ENCODE measurements at places on chromosomes 7 and 10. TPM values are rescaled to one million over a fixed set of nuclear protein-coding genes. Genes with fewer than 3 reads are reported as not detected.

The MYH16 gene
- 0.37 TPM for total RNA-seq

GRCh38 chr10:130929422-130930325, 381.8 kb downstream of the TCERG1L start:
- H3K4me3 ChIP-seq, result no peak overlapping the region
- no peaks in the 10 kb centered on the region for H3K27me3 ChIP-seq
- H3K27ac ChIP-seq, result no peak overlapping the region
- no peaks in the 10 kb centered on the region for H3K4me1 ChIP-seq
- no peaks in the 10 kb centered on the region for H3K36me3 ChIP-seq

The EPO gene
- not detected for total RNA-seq

GRCh38 chr7:107495516-107495915, 25.7 kb downstream of the GPR22 start:
- H3K27ac ChIP-seq, result no peak overlapping the region
- H3K36me3 ChIP-seq, result no peaks in the 10 kb centered on the region
- no peaks in the 10 kb centered on the region for H3K4me1 ChIP-seq
- H3K27me3 ChIP-seq, result no peaks in the 10 kb centered on the region

DNA sequence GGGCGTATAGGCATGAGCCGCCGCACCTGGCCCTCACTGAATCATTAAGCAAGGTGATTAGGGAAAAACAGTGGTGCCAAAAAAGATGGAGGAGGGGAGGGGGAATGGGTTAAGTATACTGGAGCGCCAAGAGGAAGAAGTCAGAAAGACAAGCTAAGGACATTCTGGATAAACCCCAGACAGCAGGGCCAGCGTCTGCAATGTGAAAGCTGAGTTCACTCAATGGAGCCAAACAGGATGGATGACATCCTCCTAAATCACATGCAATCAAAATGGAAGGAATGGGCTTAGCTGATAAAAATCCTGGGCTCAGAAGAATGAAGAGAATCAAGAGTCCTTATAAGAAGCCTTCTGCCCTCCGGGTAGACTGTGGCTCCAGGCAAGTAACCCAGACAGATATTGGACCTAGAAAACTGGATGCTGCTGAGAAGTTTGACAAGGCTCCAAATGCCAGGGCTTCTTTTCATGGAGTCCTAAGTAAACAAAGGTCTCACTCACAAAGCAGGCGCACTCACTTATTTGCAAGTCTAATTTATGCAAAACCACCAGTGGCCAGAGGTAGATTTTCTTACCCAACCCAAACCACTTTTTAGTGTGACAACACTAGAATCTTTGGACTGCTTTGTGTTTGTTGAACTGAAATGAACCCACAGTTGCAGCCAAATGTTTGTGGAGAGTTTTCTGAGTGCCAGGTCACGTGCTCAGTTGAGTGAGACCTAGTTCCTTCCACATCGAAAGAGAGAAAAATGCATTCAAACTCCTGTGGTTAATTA, 519.1 kb upstream of the AUTS2 start:
- no peaks in the 10 kb centered on the region for H3K4me1 ChIP-seq
- no peaks in the 10 kb centered on the region for H3K36me3 ChIP-seq
- no peak overlapping the region for H3K27ac ChIP-seq
- H3K27me3 ChIP-seq, result no peaks in the 10 kb centered on the region
- DNase-seq, result no peak
- no peak overlapping the region for H3K4me3 ChIP-seq

The ARMC3 gene
- total RNA-seq, result not detected

The CALML5 gene
- total RNA-seq, result 0.92 TPM

The ASIC3 gene
- total RNA-seq, result 0.43 TPM

DNA sequence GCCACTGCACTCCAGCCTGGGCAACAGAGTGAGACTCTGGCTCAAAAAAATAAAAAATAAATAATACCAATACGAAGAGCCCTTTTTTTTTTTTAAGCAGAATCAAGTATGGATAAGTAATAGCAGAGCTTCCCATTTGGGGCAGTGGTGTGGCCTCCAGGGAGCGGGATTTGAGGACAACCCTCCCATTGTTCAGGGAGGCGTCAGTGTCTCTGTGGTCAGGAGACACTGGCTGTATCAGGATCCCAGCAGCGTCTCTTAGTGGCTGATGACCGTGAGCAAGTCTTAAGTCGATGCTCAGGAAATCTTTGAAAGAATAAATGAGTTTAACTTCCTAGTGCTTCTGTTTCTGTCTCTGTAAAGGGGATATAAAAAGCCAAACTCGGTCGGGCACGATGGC, 25.2 kb upstream of the SH2B2 start:
- no peak overlapping the region for H3K4me3 ChIP-seq
- H3K4me1 ChIP-seq, result no peaks in the 10 kb centered on the region
- no peak for DNase-seq
- no peaks in the 10 kb centered on the region for H3K27me3 ChIP-seq
- no peaks in the 10 kb centered on the region for H3K36me3 ChIP-seq
- no peak overlapping the region for H3K27ac ChIP-seq

The ADRB1 gene
- total RNA-seq, result 1.7 TPM

The CTAGE4 gene
- total RNA-seq, result 13.8 TPM

DNA sequence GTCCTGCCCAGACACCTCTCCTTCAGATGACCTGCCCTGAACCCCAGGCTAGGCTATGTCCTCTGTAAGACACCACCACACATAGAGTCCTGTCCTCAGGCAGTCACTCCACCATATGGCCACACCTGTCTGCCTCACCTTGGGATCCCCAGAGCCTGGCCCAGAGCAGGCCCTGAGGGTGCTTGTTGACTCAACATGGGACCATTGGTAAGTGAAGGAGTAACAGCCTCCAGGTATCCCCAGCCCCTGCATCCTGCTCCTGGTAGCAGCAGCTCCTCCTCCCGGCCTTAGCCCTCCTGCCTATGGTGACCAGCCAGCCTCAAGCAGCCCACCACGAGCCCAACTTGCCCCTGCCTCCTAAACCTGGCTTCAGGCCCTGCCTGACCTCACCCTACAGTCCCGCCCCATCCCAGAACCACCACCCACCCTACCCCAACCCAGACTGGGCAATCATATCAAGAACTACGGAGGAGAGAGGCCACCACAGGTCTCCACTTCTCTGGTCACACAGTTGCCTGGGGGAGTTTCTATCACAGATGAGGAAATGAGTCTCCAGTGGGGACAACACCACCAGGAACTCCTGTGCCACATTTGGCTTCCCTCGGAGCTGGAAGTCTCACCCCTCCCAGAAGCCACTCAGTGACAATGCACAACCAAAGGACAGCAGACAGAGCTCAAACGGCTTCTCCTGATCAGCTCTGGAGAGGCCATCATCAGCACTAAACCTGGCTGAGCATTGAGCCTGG, 136.6 kb downstream of the GRID1 start:
- no peaks in the 10 kb centered on the region for H3K36me3 ChIP-seq
- H3K4me3 ChIP-seq, result no peak overlapping the region
- no peak for DNase-seq
- no peaks in the 10 kb centered on the region for H3K27me3 ChIP-seq
- no peaks in the 10 kb centered on the region for H3K4me1 ChIP-seq
- no peak overlapping the region for H3K27ac ChIP-seq

GRCh38 chr10:72328045-72328828, 26.5 kb downstream of the DNAJB12 start:
- peak overlapping the region; percentile 95 for H3K27ac ChIP-seq
- peak; percentile 86 for DNase-seq
- H3K4me1 ChIP-seq, result peaks cover 72% of the 10 kb centered on the region
- H3K4me3 ChIP-seq, result no peak overlapping the region
- no peaks in the 10 kb centered on the region for H3K27me3 ChIP-seq

DNA sequence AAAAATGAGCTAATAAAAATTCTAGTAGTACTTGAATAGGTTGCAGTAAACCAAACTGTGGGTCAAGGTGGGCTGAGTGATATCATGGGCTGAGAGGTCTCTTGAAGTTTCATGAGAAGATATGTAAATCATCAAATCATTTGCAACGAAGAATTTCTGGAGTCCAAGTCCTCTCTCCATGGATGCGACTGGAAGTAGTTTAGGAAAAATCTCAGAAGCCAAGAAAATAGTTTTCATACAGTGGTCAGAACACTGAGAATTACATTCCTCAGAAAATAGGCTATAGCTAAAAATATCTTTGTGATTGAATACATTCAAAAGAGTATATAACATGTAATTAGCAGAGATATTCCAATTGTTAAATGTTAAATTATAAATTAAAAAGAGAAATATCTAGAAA, 3.6 kb upstream of the IFIT1 start:
- no peak for DNase-seq
- H3K4me1 ChIP-seq, result peaks cover 13% of the 10 kb centered on the region
- no peaks in the 10 kb centered on the region for H3K27me3 ChIP-seq
- no peaks in the 10 kb centered on the region for H3K36me3 ChIP-seq

DNA sequence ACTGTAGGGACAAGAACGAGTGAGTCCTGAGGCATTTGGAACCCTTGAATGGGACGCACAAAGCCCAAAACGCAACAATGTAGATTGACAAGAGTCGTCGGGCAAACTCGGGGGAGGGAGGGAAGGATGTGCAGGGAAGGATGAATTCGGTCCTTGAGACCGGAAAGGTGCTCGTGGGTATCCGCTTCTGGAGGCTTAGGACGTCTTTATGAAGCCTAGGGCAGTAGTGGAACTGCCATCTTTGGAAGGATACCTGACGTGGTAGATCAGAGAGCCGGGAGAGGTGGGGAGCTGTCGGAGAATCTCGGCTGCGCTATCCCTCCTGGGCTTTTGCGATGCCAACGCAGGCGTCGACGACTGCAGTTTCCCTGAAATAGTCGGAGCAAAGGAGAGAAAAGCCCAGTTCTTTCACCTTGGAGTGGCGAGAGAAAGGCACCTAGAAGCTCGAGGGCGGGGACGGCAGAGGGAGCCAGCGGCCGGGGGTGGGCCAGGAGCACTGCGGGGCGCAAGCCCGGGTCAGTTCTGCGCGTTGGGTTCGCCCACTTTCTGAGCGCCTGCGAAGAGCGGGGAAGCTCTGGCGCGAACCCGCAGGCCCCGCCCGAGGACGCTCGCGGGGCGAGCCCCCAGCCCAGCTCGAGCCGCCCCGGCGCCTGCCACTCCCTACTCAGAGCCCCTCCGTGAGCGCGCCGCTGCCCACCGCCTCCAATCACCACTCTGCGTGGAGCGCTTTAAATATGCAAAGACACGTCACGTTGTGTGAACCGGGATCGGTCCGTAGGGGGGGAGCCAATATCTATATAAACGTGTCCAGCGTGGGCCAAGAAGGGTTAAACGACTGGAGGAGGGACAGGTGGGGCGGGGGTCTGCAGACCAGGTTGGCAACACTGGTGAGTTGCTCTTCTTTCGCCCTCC, at the start of gene CYP26C1:
Gene CYP26C1, plus strand, starts transcription at position 824 of the 912 bp plus-strand sequence. CDS start 466 bp downstream, outside the sequence.
- peaks cover 22% of the 10 kb centered on the region for H3K36me3 ChIP-seq
- H3K27me3 ChIP-seq, result peaks cover 48% of the 10 kb centered on the region
- no peak within 1 kb of the TSS for H3K27ac ChIP-seq
- no peak within 1 kb of the TSS for H3K4me3 ChIP-seq
- peaks cover 22% of the 10 kb centered on the region for H3K4me1 ChIP-seq

- peaks cover 7% of the 10 kb centered on the region for H3K4me1 ChIP-seq
- no peak for DNase-seq
- no peaks in the 10 kb centered on the region for H3K36me3 ChIP-seq
- H3K27me3 ChIP-seq, result no peaks in the 10 kb centered on the region
- no peak overlapping the region for H3K27ac ChIP-seq
These were observed 12.5 kb downstream of the ITGB8 start for GRCh38 chr7:20343205-20343604.

The CFAP69 gene
- total RNA-seq, result 22.0 TPM

DNA sequence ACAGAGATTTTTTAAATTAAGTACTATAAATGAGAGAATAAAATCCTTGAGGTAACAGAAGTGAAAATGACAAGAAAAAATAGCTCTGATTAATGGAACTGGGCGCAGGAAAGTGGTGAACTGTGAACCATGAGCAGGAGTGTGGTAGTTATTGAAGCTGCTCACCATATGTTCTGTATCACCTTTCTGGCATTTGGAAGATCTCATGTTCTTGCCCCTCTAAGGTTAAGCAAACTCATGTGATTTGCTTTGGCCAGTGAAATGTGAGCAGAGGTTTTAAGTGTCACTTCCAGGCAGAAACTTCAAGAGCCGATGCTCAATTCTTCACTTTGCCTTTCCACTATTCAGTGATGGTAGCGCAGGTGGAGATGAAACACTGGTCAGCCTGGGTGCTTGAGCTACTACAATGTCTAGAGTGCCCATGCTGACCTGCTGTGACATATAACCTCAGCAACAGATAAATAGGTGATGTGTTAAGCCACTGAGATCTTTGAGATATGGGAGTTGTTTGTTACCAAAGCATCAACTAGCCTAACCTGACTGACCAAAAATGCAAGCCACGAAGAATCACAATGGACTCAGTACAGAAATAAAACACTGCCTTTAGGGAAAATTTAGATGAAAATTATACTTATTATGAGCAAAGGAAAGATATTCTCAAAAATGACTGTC, 18.4 kb downstream of the MTPAP start:
- H3K4me3 ChIP-seq, result no peak overlapping the region
- H3K27ac ChIP-seq, result no peak overlapping the region
- H3K4me1 ChIP-seq, result no peaks in the 10 kb centered on the region
- peaks cover 77% of the 10 kb centered on the region for H3K36me3 ChIP-seq
- DNase-seq, result no peak

DNA sequence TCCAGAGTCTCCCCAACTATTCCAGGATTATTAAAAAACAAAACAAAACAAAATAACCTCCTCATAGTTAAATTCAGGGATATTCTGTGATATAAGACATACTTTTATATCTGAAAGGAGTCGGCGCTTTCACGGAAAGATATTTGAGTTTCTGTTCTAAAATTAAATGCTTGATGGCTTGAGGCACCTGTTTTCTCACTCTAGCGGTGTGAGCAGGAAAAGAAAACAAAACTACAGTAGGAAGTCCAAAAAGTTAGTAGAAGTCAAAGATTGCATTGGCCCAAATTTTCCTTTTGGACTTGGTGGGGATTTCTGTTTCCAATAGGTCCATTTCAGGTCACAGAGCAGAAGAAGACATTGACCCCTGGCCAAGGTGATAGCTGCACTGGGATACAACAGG, 716.1 kb upstream of the POT1 start:
- no peaks in the 10 kb centered on the region for H3K4me1 ChIP-seq
- no peak for DNase-seq
- H3K4me3 ChIP-seq, result no peak overlapping the region
- no peak overlapping the region for H3K27ac ChIP-seq

The MSS51 gene
- 6.1 TPM for total RNA-seq

The COBL gene
- total RNA-seq, result 79.9 TPM

GRCh38 chr10:48406204-48406603, 99.7 kb downstream of the MAPK8 start:
- no peak overlapping the region for H3K27ac ChIP-seq
- no peaks in the 10 kb centered on the region for H3K36me3 ChIP-seq
- peak; percentile 20 for DNase-seq
- H3K4me1 ChIP-seq, result no peaks in the 10 kb centered on the region
- no peaks in the 10 kb centered on the region for H3K27me3 ChIP-seq
- no peak overlapping the region for H3K4me3 ChIP-seq

DNA sequence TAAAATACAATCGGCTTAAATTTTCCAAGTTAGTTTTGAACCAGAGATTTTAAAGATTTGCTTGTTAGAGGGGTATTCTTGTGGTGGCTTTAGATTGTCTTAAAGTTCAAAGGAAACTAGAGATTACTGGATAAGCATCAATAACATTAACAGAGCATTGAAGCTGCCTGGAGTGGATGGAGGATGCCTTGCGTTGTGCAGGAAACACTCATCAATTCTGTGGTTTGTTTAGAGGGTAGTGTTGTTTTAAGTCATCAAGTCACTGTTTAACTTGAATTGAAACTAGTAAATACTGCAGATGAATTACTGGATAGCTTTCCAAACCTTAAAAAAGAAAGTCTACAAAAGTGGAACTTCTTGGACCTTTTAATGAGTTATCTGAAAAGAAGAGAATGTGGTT, 218.6 kb downstream of the CELF2 start:
- no peak for DNase-seq
- no peak overlapping the region for H3K27ac ChIP-seq
- no peaks in the 10 kb centered on the region for H3K27me3 ChIP-seq
- H3K4me1 ChIP-seq, result peaks cover 3% of the 10 kb centered on the region
- H3K36me3 ChIP-seq, result peaks cover 10% of the 10 kb centered on the region

The NEUROG3 gene
- not detected for total RNA-seq

GRCh38 chr7:46963719-46964118, 618.2 kb downstream of the TNS3 start:
- no peak overlapping the region for H3K27ac ChIP-seq
- no peaks in the 10 kb centered on the region for H3K36me3 ChIP-seq
- no peak for DNase-seq
